ENCODE measurements at places on chromosomes 7 and 10.

GRCh38 chr7:95493247-95493646 is 7.5 kb downstream of the ASB4 start:
- no peak for DNase-seq

DNA sequence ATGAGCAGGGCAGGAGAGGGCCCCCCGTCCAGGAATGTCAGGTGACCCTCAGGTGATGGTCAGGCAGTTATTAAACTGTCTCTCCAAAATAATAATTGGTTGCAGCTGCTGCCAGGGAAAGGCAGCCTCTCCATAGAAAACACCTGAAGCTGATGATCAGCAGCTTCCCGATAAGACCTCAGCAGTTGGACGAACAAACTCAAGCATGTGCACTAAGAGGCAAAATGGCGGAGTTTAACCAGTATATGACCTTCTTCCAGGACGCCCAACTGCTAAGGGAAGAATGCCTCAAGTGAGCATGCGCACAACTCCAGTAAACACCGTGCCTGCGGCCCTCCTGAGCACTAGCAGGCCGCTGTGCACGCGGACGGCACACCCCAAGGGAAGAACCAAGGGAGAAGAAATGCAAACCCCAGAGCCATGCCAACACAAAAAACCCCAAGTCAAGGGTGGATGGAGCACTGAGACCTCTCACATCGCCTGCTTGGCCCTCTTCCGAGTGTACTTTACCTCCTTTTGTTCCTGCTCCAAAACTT is 38.9 kb upstream of the ADARB2 start:
- no peak for DNase-seq

DNA sequence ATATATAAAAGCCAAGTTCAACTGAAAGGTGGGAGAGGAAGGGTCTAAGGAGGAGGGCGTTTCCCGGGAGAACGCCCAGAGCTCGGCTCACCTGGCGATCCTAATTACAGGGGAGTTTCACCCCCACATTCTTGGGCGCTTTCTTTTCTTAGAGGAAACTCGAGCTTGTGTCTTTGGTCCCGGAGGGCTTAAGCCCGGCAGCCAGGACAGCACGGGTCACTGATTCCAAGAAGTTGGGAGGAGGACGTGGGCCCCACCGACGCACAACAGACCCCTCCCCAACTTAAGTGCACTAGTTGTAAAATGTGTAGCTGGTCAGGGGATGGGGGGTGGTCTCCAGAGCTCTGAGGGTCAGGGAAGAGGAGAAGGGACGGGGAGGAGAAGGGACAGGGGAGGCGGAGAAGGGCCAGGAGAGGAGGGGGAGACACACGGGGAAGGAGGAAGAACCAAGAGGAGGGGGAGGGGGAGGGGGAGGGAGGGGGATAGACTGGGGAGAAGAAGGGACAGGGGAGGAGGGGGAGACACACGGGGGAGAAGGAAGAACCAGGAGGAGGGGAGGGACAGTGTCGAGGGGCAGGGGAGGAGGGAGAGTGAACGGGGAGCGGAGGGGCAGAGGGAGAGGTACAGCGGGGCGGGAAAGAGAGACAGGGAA is 874 bp downstream of the BAIAP2L1 start:
- no peak for DNase-seq

GRCh38 chr7:93092757-93093370 is 24.9 kb downstream of the SAMD9 start:
- no peak for DNase-seq

DNA sequence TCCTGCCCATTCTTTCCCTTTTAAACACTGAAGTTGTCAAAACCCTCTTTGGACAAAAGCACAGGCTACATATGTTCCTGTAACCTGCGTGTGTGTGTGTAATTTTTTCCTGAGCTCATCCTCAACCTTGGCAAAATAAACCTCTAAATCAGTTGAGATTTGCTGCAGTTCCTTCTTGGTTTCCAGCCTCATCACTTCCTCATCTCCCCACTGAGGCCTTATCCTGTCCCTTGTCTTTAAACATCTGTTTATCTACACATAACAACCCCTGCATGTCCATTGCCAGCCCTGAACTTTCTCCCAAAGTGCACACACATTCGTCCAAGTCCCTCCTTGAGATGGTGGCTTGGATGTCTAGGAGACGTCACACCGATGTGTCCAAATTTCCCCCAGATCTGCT is 35.5 kb downstream of the LYZL2 start:
- DNase-seq: no peak

- no peak for DNase-seq
These were observed 60.8 kb upstream of the PPIF start for GRCh38 chr10:79286318-79286951.

DNA sequence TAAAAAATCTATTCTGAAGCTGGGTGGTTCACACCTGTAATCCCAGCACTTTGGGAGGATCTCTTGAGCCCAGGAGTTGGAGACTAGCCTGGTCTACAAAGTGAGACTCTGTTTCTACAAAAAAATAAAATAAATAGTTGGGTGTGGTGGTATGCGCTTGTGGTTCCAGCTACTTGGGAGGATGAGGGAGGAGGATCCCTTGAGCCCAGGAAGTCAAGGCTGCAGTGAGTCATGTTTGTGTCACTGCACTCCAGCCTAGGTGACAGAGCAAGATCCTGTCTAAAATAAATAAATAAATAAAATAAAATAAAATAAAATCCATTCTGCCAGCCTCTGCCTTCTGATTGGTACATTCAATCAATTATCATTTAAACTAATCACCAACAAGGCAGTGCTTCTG is 17.5 kb downstream of the ZNF33A start:
- no peak for DNase-seq

DNA sequence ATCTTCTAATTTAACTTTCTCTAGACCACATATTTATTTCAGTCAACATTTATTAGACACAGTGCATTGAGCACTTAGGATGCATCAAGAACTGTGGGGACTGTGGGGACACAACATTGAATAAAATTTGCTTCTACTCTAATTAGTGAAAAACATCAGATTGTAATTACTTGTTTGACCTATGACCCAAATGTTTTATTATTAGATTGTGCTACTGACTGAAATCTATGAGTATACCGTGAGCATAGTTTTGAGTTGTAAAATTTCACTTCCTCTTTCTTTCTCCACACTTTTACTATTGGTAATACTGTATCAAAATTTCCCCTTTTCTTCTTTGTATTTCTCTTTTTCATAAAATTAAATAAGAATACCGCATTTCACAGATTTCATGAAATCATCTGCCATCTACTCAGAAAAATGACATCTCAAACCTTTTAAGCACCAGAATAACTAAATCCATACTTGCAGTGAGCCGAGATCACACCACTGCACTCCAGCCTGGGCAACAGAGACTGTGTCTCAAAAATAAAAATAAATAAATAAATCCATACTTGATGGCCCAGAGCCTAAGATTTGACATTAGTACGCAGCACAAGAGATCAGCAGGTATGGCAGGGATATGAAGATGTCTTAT is 25.4 kb upstream of the INPP5F start:
- no peak for DNase-seq

GRCh38 chr7:91784469-91784868 is 96.0 kb downstream of the MTERF1 start:
- peak; percentile 20 for DNase-seq

- DNase-seq: no peak
These were observed 43.7 kb downstream of the CREB5 start for GRCh38 chr7:28456044-28456443.

DNA sequence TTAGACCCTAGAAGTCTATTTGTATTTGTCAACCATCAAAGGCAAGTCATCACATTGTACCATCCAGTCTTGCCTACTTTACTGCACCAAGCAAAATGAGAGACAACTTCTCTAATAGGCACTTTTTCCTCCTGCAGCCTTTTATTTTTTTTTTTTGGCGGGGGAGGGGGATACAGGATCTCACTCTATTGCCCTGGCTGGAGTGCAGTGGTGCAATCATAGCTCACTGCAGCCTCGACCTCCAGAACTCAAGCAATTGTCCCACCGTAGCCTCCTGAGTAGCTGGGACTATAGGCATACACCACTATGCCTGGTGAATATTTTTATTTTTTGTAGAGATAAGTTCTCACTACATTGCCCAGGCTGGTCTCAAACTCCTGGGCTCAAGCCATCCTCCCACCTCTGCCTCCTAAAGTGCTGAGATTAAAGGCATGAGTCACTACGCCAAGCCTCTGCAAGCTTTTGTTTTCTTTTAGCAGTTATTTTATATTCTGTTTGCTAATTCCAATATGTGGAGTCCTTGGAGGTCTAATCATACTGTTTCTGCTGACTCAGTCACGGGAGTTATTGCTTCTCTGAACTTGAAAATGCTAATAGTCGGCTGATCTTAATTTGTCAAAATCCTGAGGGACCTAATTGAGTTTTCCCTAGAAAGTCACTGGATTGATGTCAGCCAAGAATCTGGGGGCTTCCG is 14.2 kb downstream of the KPNA7 start:
- no peak for DNase-seq

GRCh38 chr7:88090671-88091070 is 129.2 kb downstream of the SRI start:
- DNase-seq: no peak

GRCh38 chr7:3955751-3956696 is 655.0 kb downstream of the SDK1 start:
- no peak for DNase-seq

- DNase-seq: no peak
These were observed 27.5 kb downstream of the PTPRE start for GRCh38 chr10:127934383-127934782.

DNA sequence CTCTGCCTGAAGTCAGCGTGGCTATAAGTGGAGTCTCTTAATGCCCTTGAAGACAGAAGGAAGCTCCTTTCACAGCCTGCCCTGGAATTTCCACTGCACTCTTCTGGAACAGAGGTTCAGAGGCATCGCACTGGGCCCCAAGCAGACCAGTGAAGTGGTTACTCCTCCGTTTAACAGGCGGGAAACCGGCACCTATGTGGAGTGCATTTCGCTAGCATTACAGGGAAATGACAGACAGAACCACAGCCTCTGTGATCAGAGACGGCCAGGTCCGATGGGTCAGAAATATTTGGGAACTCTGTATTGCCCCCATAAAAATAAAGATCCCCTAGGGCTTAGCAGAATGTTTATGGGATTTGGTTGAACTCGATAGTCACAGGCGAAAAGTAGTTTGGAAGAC is 406.9 kb upstream of the PRKCQ start:
- no peak for DNase-seq

DNA sequence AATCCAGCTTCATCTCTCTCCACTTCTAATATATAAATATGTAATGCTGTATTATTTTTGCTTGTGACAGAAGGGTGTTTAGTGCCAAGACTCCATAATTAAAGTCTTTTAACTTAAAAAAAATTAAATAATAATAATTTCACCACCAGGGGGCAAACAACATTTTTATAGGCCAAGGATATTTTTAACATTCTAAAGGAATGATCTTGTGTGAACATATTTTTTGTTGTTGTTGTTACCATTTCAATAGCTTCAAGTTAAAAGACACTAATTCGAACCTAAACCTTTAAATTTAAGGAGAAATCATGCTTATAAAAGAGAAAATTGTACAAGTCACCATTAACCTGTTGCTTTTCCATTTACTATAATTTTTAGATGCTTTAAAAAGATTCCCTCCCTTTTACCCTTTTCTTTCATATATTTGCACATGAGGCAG is 7.5 kb upstream of the DNAJC1 start:
- DNase-seq: no peak

- DNase-seq: no peak
These were observed 1061.4 kb downstream of the TYW1 start for GRCh38 chr7:68058014-68058413.

DNA sequence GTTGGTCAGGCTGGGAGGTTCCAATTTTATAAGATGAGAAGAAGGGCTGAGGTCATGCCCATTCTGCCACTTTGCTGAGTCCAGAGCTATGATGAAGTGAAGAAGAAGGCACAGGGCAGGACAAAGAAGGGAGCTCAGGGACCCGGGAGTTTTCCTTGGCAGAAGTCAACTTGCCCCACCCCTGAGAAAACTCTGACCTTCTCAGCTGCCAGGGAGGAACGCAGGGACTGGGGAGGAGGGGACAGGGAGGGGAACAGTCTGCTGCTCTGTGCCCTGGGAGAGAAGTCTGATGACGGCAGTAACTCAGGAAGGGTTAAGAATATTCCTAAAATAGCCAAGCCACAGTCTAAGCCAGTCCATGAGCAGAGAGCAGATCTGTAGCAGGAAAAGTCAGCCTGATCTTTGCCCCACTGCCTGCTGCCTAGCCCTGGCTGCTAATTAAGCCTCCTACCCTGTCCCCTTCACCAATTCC is 11.7 kb downstream of the ADIRF start:
- no peak for DNase-seq

- no peak for DNase-seq
These were observed 45.6 kb downstream of the VIPR2 start for GRCh38 chr7:159098811-159099655.

- no peak for DNase-seq
These were observed 550.2 kb downstream of the GALNT17 start for GRCh38 chr7:71682181-71682580.

DNA sequence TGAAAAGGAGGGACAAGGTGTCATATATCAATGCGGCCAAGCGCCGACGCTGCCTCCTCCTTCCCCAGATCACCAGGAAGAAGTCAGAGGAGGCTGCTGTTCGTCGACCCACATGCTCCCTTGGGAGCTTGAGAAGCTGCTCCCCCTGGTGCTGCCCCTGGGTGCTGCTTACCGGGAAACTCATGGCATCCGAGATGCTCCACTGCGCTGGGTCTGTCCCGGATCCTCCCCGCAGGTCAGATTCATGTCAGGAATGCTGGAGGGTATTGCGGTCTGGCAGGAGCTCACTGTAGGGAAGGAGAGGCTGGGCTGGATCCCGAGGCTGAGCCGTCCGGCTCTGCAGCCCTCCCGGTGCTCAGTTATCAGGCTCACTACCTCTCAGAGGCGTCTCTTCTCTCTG is 123.7 kb upstream of the FAM20C start:
- DNase-seq: no peak

- DNase-seq: peak; percentile 9
These were observed 333.9 kb downstream of the AUTS2 start for GRCh38 chr7:69932034-69932628.

GRCh38 chr10:3281941-3282673 is 109.5 kb upstream of the PITRM1 start:
- no peak for DNase-seq

- no peak for DNase-seq
These were observed 407.7 kb downstream of the SH2D4B start for GRCh38 chr10:80945264-80945880.

- DNase-seq: peak; percentile 26
These were observed 7.4 kb upstream of the LRRC18 start for GRCh38 chr10:48946891-48947500.

GRCh38 chr10:34187201-34187600 is 627.9 kb downstream of the PARD3 start:
- no peak for DNase-seq

GRCh38 chr10:131818510-131819234 is 82.1 kb upstream of the PPP2R2D start:
- DNase-seq: no peak

DNA sequence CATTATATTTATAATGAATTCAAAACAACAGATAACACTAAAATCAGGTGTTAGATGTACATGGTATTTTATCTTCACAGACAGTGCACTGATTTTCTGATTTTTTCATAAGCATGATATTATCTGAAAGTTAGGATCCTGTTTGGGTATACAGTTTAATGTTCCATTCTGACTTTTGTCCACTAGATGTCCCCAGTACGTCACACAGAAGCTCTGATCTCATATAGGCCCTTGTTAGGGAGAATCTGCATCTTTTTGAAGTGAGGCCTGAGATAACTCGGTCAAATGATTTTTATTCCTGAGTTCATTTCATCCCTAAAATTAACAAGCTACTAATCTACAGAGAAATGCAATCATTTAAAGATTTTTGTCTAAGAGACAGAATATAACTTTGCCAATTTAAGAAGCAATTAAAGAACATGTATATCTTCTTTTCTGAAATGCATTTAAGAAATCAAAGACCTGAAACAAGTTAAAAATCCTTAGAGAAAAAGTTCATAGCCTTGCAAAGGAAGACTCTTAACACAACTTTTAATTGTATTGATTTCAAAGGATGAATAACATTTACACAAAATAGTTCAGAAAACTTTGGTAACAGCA is 72.0 kb upstream of the TES start:
- DNase-seq: peak; percentile 55
